NCI-H2081 (cell line): ENCODE measurements at places on chromosomes 7 and 10.
A peak's percentile ranks its signal among the peaks of the same experiment; 100 is the strongest.

- no peak for DNase-seq
Observed at GRCh38 chr10:14507781-14508180, 177.1 kb upstream of the FRMD4A start.

GRCh38 chr7:83457022-83457892 is 191.7 kb downstream of the SEMA3E start:
- no peak for DNase-seq

DNA sequence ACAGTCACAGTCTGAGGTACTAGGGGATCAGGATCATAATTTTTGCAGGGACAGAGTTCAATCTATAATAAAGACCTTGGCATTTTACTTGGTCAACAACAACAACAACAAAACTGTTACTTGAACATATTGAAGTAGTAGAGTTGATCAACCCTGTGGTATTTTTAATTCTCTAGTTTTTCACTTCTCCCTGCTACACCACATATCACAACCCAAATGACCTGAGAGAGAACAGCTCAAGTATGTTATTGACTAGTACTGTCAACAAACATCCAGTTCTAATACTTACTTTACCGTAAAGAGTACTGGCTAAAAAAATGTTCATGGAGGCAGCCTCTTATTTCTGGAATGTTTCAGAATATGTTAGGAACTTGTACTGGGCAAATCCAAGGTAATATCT is 90.5 kb upstream of the FAM3C start:
- no peak for DNase-seq

GRCh38 chr10:87640043-87640442 is 19.6 kb upstream of the PAPSS2 start:
- DNase-seq = no peak

DNA sequence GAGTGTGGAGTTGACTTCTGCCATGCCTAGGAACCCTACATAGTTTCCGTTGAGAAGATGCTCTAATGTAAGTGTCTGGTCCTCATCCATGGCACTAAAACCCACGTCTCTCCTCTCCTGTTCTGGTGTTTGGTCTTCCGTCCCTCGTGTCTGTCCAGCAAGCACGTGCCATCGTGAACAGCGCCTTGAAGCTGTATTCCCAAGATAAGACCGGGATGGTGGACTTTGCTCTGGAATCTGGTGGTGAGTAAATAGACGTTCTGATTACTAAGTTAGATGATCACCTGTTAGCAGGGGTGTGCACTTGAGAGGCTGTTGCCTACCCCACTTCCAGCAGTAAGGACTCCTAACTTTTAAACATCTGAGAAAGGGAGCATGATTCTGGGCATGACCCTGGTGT is 15.1 kb upstream of the GET4 start:
- no peak for DNase-seq

- DNase-seq = no peak
Observed at GRCh38 chr7:31864646-31865045, 177.6 kb downstream of the PPP1R17 start.

- DNase-seq = no peak
Observed at GRCh38 chr7:20401861-20402746, 71.4 kb downstream of the ITGB8 start.

- no peak for DNase-seq
Observed at GRCh38 chr10:68171539-68172080, 60.3 kb downstream of the ATOH7 start.

- no peak for DNase-seq
Observed at GRCh38 chr10:2427412-2427811, 639.9 kb upstream of the PFKP start.

- DNase-seq = no peak
Observed at GRCh38 chr7:35250452-35250851, 3.4 kb downstream of the TBX20 start.

GRCh38 chr7:32255036-32255435 is 184.8 kb upstream of the PDE1C start:
- DNase-seq = no peak

GRCh38 chr10:8009031-8009430 is 45.5 kb upstream of the GATA3 start:
- no peak for DNase-seq

DNA sequence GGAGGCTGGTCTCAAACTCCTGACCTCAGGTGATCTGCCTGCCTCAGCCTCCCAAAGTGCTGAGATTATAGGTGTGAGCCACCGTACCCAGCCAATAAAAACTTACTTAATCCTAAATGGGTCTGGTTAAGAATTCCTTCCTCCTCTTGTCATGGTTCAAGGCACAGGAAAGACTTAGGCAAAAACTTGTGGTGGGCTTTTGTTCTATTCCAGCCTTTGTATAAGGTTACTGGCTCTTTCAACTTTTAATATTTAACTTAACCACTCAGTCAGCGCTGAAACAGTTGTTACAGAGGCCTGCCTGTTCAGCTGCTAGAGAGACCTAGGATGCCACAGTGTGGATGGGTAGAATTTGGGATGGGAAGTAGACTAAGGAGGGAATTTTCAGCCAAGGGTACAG is 28.1 kb upstream of the GARS1 start:
- DNase-seq = no peak

DNA sequence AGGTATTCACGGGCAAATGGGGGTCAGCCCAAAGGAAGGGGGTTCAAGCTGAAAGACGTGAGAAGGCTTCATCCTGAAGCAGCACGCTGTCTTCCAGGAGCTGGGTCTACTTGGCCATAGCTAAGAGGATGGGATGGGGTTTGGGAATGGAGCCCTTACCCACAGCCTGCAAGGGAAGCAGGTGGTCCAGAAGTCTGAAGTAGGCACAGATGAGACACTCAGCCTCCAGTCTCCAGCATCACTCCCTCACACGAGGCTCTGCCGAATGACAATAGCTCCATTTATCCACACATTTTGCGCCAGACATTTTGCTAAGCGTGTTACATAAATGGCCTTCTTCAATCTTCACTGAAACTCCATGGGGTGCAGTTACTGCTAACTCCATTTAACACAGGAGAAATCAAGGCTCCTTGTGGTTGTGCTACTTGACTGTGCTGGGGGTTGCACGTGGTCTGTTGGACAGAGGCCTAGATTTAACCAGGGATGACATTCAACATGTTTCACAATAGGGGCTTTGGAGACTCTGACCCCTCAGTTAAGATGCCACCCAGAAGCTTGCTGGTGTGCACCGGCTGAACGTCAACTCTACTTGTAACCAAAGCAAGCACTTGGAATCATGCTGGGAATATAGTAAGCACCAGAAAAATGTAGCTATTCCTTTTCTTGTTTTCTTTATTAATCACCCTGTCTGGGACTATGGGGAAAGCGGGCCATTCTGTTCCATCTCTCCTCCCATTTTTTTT is 85.3 kb downstream of the FAM241B start:
- no peak for DNase-seq

DNA sequence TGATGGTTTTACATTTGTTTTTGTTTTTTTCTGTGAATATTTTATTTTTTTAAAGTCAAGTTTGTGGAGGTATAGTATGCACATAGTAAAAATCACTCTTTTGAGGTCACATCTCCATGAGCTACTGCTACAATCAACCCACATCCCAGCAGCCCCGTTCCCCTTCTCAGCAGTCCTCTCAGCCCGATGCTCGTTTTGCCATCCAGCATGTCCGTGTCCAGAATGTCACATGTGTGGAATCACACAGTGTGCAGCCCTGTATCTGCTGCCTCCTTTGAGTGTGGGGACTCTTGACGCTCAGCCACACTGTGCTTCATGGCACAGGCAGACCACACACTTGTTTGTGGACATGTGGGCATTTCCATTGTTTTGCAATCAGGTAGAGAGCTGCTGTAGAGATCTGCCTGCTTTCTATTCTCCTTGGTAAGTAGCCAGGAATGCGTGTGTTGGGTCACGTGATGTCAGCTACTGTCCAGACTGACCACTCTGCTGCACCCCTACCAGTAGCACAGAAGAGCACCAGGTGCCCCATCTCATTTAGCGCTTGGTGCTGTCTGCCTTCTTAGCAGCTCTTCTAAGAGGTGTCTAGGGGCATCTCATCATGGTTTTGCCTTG is 71.6 kb upstream of the CAMK2B start:
- DNase-seq = no peak

- peak; percentile 69 for DNase-seq
Observed at GRCh38 chr7:31633894-31634494, 53.0 kb upstream of the PPP1R17 start.

- DNase-seq = no peak
Observed at GRCh38 chr7:111992601-111993000, 213.6 kb downstream of the DOCK4 start.

GRCh38 chr10:124185084-124185483 is 91.7 kb upstream of the CHST15 start:
- DNase-seq = no peak

DNA sequence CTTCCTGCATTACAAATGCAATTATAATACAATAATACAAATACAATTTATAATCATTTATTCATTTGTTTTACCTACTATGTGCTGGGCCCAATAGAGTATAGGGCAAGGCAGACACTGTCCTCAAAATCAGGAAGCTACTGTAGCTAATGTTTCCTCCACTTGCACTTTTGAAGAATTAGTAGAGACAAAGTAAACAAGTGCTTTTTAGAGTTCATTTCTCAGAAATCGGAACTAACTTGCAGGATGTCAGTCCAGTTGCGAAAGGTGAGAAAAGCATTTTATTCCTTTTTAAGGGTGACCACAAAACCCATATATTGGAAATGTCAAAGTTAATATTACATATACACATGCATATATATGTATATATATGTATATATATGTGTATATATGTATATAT is 14.2 kb downstream of the ADRB1 start:
- no peak for DNase-seq

DNA sequence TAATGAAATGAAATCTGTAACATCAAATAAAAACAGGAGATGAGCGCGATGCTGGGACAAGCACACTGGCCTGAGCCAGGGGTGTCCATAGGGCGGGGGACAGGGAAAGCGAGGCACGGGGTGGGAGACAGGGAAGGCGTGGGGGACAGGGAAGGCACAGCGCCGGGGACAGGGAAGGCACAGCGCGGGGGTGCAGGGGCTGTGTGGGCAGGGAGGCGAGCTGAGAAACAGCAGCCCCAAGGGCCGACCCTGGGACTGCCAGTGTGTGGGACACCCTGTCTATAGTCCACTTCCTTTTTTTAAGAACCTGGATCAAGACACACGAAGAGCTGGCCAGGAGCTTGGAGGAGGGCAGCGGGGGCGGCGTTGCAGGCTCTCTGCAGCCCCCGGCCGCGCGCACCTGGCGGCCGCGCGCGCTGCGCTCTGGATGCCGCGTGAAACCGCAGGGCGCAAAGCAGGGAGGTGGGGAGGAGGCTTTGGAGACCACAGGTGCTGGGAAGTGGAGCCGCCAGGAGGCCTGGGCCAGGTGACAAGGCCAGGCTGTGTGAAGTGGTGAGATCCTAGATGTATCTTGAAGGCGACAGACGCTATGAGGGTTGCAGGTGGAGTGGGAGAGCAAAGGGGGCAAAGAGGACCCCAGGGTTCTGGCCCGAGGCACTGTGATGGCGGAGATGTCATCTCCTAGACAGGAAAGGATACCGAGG is 157.7 kb downstream of the COBL start:
- DNase-seq = no peak

DNA sequence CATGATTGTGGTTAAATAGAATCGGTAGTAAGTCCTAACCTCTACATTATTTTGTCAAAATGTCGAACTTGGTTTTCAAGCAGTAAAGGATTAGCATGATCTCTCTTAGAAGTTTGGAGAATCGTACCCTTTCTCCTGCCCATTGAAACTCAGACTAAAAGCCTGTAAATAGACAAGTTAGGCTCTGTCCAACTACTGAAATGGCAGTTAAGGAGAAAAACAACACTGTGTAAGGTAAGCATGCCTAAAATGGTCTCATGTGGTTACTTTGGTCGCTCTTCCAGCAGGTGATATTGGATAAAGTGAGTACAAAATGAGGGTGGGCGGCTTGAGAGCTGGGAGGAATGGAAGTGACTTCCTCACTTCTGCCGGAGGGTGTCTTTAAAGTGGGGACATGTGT is 25.0 kb downstream of the SEC61A2 start:
- no peak for DNase-seq

- DNase-seq = peak; percentile 94
Observed at GRCh38 chr10:124418726-124419501, at the start of gene OAT. OAT (minus strand) TSS chr10:124418923; CDS start chr10:124412171, 6,752 bp downstream.
